ENCODE measurements at places on chromosomes 3 and 15.

- DNase-seq = no peak
Observed at GRCh38 chr15:31158858-31159569, 57.5 kb upstream of the TRPM1 start.

DNA sequence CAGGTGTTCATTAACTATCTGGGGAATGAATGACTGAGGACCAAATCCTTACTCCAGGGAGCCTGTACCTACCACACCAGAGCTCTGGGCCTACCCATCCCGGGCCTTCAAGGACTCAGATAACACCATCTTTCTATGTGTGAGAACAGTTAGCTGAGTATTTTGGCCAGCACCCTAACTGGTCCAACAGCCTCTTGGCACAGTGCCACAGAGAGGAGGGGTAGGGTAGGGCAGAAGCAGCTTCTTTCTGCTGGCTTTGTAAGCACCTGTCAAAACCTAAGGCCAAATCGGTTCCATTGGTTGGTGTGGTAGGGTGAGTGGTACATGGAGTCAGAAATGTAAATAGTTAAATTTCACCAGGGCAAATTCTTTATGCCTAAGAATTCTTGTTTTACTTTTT, 26.7 kb downstream of the ISL2 start:
- no peak for DNase-seq

DNA sequence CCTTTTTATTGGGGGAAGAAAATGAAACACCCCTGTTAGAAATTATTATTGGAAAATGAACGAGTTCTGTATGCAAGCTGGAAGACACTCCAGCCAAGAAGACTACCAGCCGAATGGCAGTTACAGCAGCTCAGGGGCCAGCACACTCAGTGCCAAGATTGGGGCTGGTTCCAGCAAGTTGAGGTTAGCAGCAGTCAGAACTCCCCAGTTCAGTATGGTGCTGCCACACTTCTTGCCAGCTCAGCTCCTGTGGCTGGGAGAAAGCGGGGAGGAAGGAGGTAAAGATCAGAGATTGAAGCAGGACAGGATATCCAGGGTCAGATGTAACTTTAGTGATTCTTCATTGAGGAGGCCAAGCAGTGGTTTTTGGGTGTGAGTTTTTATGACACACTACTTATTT, 280.2 kb upstream of the NR2E3 start:
- DNase-seq = no peak

DNA sequence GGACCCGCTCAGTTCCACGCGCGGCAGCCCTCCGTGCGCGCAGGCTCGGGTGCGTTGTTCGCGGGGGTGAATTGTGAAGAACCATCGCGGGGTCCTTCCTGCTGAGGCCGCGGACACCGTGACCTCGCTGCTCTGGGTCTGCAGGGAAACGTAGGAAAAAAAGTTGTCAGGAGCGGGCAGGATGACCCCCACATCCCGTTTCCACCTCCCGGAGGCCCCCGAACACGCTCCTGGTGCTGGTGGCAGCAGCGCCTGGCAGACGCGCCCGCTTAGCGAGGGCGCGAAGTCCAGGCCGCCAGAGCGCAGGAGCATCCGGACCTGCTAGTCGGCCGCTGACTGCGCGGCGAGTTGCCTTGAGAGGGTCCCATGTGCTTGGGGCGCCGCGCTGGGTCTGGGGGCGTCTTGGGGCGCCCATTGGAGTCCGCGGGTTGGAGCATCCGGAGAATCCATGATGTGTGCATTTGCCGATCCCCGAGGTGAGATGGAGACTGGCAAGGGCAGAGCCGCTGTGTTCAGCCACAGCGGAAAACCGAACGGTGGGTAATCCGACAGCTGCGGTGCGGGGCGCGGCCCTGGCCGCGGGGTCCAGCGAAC, 520 bp downstream of the GREM1 start:
- DNase-seq = no peak

GRCh38 chr15:63843901-63844317, 10.2 kb upstream of the HERC1 start:
- DNase-seq = no peak

DNA sequence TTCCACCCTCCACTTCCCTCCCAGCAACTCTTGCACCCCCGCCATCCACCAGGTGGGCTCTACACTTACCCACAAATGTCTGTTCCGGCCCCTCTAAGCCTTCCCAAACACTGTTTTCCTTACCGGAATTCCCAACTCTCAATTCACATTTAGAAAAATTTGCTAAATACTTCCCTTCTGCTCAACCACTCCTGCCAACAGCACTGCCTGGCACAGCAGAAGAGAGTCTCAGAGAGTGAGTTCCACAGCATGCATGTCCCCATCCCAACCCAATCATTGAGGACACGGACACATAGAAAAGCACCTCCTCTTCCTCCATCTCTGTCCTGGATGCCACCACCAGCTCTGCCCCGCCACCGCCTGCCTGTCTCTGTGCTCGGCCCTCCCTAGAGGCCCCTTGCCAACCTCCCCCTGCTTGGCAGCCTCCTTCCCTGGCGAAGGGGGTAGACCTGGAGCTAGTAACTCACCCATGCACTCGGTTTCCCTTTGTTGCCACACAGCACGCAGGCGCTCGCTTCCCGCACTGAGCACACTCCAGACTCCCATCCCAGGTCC, 66.2 kb upstream of the SLC6A1 start:
- DNase-seq = no peak

DNA sequence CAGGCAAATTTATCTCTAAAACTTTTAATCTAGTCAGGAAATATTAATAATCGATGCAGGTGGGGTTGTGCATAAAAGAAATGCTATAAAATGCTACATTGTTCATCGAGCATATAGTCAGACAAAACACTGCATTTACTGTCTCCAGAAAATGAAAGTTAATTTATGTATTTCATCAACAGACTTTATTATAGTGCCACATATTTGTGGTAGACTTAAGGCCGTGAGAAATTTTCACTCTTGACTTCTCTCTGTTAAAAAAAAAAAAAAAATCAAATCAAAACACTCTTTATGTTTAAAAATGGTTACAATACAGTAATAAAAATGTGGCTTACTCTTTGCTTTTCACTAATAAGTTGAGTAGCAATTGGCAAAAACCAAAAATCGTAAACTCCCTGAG, 67.4 kb downstream of the RBMS3 start:
- no peak for DNase-seq

- DNase-seq = no peak
Observed at GRCh38 chr15:68442041-68442440, 10.1 kb upstream of the ITGA11 start.

DNA sequence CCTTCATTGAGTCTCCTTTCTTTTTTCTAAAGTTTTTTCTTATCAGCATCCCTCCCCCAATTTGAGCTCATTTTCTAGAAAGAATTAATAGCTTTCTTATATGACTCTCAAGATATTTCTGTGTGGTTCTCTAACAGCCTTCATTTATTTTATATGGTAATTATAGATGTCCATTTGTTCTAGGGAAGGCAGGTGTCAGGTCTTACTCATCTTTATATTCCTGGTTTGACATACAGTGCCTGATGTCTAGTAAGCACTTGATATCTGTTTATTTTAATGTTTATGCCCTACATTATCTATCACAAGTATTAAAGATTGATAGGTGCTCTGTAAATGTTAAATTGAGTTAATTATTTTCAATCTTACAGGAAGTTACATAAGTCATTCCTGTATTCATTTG, 426.7 kb upstream of the TPRG1 start:
- DNase-seq = no peak

DNA sequence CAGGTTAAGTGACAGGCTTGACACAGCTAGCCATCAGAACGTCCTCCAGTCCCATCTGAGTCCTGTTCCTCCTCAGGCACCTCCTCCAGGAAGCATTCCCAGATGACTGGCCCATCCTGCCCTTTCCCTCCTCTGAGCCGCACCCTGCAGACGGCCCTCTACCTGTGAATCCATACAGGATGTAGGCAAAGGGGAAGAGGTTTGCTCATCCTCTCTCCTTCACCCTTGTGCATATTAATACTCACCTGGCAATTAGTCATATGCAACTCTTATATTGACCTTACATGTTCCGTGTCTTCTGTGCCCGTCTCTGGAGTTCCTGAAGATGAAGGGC, 61.9 kb downstream of the SMAD3 start:
- DNase-seq = no peak

- DNase-seq = no peak
Observed at GRCh38 chr15:48367483-48367882, 36.3 kb downstream of the DUT start.

GRCh38 chr15:36938131-36938530, 162.2 kb downstream of the MEIS2 start:
- no peak for DNase-seq

- DNase-seq = no peak
Observed at GRCh38 chr3:130946882-130947281, 53.0 kb downstream of the ATP2C1 start.

DNA sequence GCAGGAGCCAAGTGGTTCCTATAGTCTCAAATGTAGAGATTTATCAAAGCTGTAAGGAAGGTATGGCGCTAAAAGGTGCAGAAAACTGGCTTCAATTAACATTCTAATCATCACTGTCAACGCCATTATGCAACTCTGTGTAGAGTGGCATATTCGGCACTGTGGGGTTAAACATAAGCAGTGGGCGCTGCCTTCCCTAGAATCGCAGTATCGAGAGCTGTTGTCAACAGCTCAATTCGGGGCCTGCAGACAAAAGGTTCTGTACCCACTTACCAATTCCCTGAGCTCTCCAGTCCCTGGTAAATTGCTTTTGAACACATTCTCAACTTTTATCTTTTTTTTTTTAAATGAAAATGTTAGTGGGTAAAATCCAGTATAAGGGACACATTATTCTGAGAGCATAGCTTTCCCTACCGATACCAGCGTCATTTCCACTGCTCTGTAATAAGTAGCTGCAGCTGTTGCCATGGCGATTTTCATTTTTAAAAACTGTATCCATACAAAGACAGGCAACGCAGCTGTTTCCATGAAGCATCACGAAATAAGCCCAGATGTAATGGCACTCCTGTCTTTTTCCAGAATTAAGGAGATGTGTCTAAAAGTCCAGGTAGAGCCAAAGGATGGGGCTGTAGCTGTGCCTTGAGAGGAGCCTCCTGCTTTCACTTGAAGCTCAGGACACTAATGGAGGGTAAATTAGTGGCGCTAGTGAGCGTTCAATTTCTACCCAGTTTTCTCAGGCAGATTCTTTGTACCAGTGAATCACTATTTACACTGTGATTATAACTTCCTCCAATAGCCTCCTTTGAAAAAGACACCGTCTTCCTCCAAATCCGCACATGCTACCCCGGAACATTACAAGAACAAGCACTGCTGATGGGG, 250.3 kb downstream of the SLC9A9 start:
- no peak for DNase-seq

DNA sequence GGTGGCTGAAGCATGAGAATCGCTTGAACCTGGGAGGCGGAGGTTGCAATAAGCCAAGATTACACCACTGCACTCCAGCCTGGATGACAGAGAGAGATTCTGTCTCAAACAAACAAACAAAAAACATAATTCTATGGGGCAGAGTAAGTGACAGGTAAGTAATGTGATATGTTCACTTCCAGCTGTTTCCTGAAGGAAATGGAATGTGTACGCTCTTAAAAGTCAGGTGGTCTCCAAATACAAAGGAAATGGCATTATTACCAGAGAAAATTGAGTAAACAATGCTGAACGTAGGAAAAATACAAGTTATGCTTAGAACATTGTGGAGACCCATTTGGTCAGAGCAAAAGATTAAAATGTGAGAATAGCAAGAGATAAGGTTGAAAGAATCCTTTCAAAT, 278.5 kb downstream of the SCAPER start:
- no peak for DNase-seq

- DNase-seq = no peak
Observed at GRCh38 chr3:188979669-188980310, 192.0 kb upstream of the TPRG1 start.

GRCh38 chr15:89556413-89557262, 18.6 kb upstream of the TICRR start:
- DNase-seq = no peak

DNA sequence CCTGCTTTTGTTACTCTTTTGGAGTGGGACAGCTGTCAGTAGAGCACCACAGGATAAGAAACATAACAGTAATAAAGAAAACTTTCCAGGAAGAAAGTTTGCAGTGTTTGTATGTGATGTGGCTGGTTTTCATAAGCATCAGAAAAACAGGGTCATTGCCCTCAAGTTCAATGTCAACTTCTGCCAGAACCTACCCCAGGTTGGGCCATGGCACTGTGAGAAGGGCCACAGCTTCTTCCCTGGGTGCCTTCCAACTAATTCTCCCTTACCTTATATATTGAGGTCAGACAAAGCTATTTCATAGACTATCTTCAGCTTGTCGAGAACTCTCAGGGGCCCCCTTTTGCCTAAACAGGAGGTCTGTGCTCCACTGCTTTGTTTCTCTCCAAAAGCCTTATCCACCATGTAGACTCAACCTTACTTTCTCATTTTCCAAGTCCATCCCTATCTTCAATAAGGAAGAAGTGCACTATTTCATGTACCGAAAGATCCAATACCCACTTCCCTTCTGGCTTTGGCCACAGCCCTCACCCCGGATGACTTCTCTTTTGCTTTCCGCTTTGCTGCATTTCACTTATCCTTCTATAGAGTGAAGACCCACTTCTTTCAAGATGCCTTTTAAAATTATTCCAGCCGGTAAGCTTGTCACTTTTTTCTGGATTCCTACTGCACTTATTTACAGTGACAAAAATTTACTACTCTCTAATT, 38.2 kb upstream of the PLCL2 start:
- no peak for DNase-seq

- DNase-seq = no peak
Observed at GRCh38 chr15:100958326-100959065, 39.3 kb downstream of the LRRK1 start.

DNA sequence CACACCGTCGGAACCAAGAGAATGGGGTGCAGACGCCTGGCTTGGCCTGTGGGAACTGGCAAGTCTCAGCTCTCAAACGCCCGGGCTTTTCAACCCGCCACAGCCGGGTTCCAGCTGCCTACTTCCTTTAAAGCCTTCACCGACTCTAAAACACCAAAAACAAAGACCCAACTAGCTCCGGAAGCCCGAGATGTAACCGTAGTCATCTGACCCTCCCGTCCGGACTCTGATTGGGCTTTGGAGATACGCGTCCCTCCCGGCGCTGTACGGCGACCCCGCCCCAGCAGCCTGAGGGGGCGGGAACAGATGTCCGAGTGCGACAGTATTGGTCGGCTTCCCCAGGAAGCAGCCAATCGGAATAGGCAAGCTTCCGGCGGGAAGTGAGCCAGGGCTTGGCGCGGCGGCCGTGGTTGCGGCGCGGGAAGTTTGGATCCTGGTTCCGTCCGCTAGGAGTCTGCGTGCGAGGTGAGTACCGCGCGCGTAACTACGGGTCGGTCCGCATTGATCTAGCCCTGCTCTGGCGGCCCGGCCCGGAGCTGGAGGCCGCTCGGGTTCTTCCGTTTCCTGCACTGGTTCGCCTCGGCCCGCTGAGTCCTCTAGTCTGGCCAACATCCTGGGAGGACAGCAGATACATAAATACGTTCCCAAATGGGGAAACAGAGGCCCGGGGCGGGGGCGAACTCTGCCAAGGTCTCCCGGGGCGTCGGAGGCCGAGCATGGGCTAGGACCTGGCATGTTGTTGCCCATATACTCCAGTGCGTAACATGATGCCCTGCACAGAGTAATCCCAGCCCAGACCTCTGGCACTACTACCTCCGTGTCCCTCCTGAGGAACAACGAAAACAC, at the start of gene BLM:
TSS of gene BLM (plus strand) at position 371 of the 846 bp plus-strand sequence. CDS start 30,047 bp downstream, outside the sequence.
- DNase-seq = peak; percentile 87

All from activated CD4-positive, CD25-positive, alpha-beta regulatory T cell (primary cell).